ENCODE measurements at places on chromosomes 16 and 17.

- no peak for DNase-seq
Measured at GRCh38 chr17:49850772-49851386, 3.0 kb upstream of the TAC4 start.

DNA sequence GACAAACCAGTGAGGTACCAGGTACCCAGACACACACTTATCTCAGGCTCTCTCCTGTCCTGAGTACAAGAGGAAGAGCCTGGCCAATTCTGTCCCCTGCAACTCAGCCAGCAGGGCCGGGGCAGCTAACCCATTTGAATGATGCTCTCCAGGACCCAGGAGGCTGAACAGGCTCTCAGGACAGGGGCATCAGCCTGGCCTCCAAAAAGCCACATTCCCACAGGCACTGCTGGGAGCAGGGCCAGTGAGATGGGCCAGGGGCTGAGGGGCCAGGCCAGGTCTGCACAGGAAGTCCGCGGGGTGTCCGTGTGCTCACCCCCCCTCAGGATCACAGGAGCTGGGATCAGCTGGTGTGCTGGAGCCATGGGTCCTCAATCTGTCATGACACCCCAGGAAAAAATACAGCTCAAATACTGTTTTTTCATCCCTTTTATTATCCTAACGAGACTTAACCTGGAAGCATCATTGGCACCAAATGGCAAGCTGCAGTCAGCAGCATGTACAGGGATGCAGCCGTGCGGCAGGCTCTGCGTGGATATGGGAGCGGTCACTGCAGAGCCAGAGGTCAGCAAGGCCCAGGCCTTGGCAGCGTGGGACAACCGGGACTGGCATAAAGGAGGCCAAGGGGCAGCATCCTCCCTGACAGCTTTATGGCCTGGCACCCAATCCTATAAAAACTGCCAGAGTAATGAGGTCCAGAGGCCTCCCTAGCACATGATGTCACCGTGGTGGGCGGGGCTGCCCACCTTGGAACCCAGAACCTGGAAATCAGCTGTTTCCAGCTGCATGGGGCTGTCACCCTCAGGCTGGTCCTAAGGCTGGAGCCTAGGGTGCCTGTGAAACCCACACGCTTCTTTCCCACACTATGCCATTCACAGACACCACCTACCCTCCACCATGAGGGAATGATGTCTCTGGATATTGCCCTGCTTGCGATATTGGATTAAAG, 276.7 kb downstream of the C16orf95 start:
- no peak for DNase-seq

- DNase-seq, result no peak
Measured at GRCh38 chr16:86424985-86425384, 85.3 kb upstream of the FOXF1 start.

- no peak for DNase-seq
Measured at GRCh38 chr17:19573075-19573474, 39.4 kb downstream of the SLC47A1 start.

DNA sequence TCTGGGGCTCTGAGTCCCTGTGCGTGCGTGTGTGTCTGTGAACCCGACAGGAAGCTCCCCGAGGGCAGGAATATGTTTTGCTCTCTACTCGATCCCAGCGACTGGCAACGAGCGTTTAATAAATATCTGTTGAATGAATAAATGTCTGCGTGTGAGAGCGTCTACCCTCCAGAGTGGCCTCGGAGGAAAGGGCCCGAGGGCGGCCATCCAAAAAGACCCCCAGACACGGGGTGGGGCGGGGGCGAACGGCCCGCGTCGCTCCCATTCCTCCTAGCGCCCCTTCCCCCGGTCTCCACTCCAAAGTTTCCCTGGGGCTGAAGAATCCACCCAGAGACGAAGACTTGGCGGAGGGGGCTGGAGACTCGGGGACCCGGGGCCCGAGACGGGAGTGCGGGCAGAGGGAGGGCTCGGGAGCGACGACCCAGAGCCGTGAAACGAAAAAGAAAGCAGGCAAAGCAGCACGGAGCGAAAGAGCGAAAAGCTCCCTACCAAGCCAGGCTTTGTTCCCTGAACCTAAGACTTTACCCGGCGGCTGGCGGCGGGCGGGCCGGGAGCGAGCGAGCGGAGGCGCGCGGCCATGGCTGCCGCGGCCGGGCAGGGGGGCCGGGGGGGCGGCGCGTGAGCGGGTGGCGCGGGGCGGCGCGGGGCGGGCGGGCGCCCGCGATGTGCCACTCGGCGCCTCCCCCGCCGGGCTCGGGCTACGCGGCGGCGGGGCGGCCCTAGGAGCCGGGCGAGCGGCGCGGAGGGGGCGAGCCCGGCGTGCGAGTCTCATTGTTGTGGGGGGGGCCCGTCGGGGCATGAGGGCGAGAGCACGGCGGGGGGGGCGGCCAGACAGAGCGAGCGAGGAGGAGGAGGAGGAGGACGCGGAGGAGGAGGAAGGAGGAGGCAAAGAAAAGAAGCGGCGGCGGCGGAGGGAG, at the start of gene MLLT6:
TSS of gene MLLT6 (plus strand) at position 668 of the 917 bp plus-strand sequence. CDS start 360 bp downstream, outside the sequence.
- peak; percentile 17 for DNase-seq

GRCh38 chr16:74296104-74296431, 546 bp upstream of the PSMD7 start:
- DNase-seq, result peak; percentile 71

GRCh38 chr17:82973456-82974135, 105.8 kb upstream of the METRNL start:
- no peak for DNase-seq

DNA sequence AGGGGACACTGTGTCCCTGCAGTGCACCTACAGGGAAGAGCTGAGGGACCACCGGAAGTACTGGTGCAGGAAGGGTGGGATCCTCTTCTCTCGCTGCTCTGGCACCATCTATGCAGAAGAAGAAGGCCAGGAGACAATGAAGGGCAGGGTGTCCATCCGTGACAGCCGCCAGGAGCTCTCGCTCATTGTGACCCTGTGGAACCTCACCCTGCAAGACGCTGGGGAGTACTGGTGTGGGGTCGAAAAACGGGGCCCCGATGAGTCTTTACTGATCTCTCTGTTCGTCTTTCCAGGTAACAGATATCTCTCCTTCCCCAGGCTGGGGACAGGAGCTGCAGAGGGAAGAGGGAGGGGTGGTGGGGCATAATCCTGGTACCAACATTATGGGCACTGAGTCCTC, 1.6 kb downstream of the CD300LG start:
- no peak for DNase-seq

DNA sequence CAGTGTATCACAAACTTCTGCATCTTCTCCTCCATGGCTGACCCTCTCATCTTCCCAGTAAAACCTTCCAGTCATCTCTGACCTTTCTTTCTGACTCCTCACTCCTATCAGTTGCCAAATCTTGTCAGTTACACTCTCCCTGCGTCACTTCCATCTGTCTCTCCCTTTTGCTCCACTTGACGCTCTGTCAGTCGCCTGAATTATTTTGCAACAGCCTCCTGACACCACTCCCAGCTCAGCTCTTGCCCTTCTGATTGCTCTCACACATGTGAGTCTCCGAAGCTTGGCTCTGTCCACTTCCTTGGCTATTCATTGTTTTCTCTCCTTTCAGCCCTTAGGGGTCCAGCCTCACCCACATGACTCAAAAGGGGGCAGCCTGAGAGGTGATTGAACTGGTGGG, 27.7 kb downstream of the DHRS7C start:
- DNase-seq, result no peak

DNA sequence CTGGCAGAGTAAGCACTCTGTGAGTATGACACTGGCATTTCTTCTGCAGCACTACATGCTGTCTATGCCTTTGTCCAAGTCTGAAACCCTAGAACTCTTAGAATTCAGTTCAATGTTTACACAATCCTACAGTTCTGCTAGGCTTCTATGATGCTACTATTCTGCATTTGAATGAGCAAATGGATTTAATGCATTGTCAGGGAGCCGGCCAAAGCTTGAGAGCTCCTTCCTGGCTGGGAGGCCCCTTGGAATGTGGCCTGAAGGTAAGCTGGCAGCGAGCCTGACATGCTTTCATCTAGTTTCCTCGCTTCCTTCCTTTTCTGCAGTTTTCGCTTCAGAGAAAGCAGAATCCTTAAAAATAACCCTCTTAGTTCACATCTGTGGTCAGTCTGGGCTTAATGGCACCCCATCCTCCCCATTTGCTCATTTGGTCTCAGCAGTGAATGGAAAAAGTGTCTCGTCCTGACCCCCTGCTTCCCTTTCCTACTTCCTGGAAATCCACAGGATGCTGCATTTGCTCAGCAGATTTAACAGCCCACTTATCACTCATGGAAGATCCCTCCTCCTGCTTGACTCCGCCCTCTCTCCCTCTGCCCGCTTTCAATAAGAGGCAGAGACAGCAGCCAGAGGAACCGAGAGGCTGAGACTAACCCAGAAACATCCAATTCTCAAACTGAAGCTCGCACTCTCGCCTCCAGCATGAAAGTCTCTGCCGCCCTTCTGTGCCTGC, at the start of gene CCL2:
TSS of gene CCL2 (plus strand) at position 635 of the 730 bp plus-strand sequence. CDS start at position 700, 65 bp downstream.
- DNase-seq, result no peak

- no peak for DNase-seq
Measured at GRCh38 chr16:48330189-48330840, 54.9 kb downstream of the SIAH1 start.

DNA sequence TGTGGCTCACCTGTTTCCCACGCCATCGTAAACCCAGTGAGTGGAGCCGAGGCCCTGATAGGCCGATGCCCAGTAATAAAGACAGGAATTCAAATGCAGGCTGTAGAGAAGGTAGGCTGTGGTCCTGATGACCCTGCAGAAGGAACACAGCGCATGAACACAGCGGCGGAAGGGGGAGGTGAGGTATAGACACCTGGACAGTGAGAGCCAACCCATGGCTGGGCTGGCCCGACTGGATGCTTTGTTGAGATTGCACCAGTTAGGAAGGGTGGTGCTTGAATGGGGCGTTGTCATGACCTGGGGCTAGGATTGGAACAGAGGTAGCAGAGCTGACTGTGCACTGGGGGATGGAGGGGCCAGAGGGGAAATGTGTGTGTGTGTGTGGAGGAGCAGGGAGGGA, 59.2 kb downstream of the CNGB1 start:
- DNase-seq, result no peak

GRCh38 chr17:62722625-62723024, 85.5 kb downstream of the MARCHF10 start:
- no peak for DNase-seq

Measured in SHP77 treated with DMSO at 0.1 percent for 48 hours (cell line).